ENCODE measurements at places on chromosomes 3 and 15. TPM values are rescaled to one million over a fixed set of nuclear protein-coding genes. Genes with fewer than 3 reads are reported as not detected.

The ABHD17C gene
- polyA plus RNA-seq = 1.5 TPM

GRCh38 chr3:38151667-38152265 is 13.3 kb downstream of the MYD88 start:
- peak overlapping the region; percentile 94 for H3K27ac ChIP-seq
- peak; percentile 30 for DNase-seq
- no peaks in the 10 kb centered on the region for H3K27me3 ChIP-seq

DNA sequence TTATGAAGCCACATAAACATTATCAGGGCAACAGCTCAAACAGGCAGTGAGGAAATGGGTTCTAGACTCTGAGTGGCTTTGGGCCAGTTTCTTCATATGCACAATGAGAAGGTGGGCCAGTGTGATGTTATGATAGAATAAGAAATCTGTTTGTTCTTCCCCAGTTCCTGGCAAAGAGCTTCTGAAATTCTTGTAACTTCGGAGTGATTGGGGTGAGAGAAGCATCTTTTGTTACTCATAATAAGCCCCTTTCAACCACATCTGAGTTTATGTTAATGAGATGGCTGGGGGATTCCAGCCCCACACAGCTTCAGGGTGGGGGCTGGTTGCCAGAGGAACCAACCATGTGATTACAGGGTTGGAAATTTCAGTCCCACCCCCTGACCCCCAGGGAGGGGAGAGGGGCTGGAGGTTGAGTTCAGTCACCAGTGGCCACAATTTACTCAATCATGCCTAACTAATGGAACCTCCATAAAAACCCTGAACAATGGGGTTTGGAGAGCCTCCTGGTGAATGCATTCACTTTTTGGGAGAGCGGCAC is 57.0 kb upstream of the FRMD4B start:
- no peaks in the 10 kb centered on the region for H3K36me3 ChIP-seq
- no peaks in the 10 kb centered on the region for H3K27me3 ChIP-seq
- no peak overlapping the region for H3K4me3 ChIP-seq
- no peak overlapping the region for H3K27ac ChIP-seq

The GOLGA8J gene
- 0.17 TPM for polyA plus RNA-seq

DNA sequence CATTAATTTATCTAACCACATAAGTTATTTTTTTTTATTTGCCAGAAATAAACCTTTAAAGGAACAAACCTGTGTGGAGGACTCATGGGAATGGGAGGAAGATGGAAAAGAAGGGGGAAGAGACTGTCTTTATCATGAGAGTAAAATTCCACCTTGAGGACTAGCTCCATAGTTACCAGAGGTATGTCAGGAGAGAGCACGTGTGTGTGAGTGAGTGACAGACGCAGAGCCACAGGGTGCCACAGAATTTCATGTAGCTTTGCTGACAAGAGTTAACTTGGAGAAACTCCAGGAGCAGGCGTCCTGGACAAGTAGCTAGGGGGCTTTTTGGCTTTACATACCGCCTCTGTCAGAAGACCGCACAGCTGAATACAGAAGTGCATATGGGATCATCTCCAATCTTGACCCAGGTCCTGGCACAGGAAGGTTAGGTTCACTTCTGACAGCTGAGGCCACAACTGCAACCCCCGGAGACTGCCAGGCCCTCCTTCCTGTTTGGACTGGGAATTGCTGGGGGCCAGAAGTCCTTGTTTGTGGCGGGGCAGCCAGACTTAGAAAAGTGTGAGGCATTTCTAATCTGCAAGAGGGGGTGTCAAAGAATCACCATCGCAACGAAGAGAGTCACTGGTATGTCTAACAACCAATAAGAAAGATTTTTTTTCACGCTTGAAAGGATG is 197.8 kb upstream of the TPM1 start:
- no peak overlapping the region for H3K27ac ChIP-seq
- peaks cover 4% of the 10 kb centered on the region for H3K27me3 ChIP-seq
- DNase-seq = no peak
- no peaks in the 10 kb centered on the region for H3K4me1 ChIP-seq
- no peaks in the 10 kb centered on the region for H3K36me3 ChIP-seq
- no peak overlapping the region for H3K4me3 ChIP-seq

DNA sequence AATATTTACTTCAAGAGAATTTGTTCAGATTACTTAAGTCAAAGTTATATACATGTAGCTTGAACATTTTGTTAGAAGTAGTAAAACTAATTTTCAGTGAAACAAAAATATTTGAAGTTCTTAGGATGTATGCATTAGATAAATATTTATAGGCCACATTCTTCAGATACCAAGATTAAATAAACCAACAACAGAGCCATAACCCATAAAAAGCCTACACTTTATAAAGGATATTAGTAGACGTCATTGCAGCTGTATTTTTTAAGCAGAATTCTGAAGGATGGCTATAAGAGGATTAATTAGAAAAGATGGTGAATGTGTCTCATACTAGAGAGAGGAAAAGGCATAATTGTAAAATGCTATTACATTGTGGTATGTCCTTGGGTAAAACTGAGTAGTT is 449.7 kb upstream of the ALCAM start:
- DNase-seq = no peak
- H3K4me1 ChIP-seq = no peaks in the 10 kb centered on the region
- no peaks in the 10 kb centered on the region for H3K36me3 ChIP-seq
- H3K27me3 ChIP-seq = peaks cover 5% of the 10 kb centered on the region
- no peak overlapping the region for H3K27ac ChIP-seq
- H3K4me3 ChIP-seq = no peak overlapping the region

DNA sequence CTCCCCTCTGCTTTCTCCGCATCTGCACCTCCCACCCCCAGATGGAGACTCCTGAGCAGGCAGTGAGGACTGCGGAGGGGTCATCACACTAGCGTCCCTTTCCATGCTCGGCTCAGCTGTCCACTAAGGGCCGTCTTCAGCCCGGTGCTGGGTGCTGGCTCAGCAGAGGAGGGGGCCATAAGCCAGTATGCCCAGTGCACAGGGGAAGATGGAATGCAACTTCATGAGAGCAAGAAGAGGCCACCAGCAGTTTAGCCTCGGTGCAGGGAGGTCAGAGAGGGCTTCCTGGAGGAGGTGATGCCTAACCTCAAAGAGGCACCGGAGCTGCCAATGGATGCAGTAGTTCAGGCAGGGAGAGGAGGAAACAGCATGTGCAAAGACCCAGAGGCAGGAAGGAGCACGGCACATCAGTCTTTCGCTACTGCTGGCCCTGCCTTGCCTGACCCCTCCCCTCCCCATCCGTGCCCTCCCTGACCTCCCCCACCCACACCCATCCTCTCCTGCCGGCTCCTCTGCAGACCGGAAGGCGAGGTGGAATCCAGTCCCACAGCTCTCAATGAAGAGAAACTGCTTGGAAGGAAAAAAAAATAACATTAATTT is 15.2 kb upstream of the PLXND1 start:
- H3K27ac ChIP-seq = no peak overlapping the region
- no peak for DNase-seq
- no peak overlapping the region for H3K4me3 ChIP-seq
- no peaks in the 10 kb centered on the region for H3K27me3 ChIP-seq

The ACOX2 gene
- not detected for polyA plus RNA-seq

GRCh38 chr3:124862006-124862405 is 25.2 kb downstream of the ITGB5 start:
- no peaks in the 10 kb centered on the region for H3K4me1 ChIP-seq
- DNase-seq = no peak
- H3K27ac ChIP-seq = no peak overlapping the region
- H3K36me3 ChIP-seq = no peaks in the 10 kb centered on the region
- H3K27me3 ChIP-seq = peaks cover 1% of the 10 kb centered on the region
- H3K4me3 ChIP-seq = no peak overlapping the region

The MOBP gene
- polyA plus RNA-seq = not detected

The TMEM45A gene
- 0.29 TPM for polyA plus RNA-seq

DNA sequence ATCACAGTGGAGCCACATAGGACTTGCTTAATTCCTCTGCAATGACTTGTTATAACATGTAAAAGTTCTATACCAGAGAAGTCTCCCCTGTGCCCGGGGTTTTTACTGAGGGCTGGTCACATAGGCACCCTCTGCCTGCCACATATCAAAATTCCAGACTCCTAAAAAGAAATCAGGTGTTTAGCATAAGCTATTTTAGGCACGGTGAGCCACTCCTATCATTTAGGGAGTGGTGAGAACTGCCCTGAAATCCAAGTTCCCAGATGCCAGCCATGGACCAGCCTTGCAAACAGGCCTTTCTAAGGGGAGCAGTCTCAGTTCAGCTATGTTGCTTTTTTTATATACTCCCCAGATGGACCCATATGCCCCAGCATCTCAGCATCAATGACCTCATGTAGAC is 130.3 kb downstream of the THSD4 start:
- no peak overlapping the region for H3K4me3 ChIP-seq
- no peaks in the 10 kb centered on the region for H3K36me3 ChIP-seq
- peaks cover 7% of the 10 kb centered on the region for H3K27me3 ChIP-seq
- H3K27ac ChIP-seq = no peak overlapping the region
- H3K4me1 ChIP-seq = no peaks in the 10 kb centered on the region

The GUCA1C gene
- not detected for polyA plus RNA-seq

- no peak overlapping the region for H3K4me3 ChIP-seq
- no peaks in the 10 kb centered on the region for H3K4me1 ChIP-seq
- H3K27me3 ChIP-seq = no peaks in the 10 kb centered on the region
- peak overlapping the region; percentile 46 for H3K27ac ChIP-seq
- no peak for DNase-seq
- H3K36me3 ChIP-seq = peaks cover 16% of the 10 kb centered on the region
Observed at GRCh38 chr3:132543011-132543739, 53.9 kb upstream of the ACKR4 start.

The TMEM207 gene
- polyA plus RNA-seq = not detected

DNA sequence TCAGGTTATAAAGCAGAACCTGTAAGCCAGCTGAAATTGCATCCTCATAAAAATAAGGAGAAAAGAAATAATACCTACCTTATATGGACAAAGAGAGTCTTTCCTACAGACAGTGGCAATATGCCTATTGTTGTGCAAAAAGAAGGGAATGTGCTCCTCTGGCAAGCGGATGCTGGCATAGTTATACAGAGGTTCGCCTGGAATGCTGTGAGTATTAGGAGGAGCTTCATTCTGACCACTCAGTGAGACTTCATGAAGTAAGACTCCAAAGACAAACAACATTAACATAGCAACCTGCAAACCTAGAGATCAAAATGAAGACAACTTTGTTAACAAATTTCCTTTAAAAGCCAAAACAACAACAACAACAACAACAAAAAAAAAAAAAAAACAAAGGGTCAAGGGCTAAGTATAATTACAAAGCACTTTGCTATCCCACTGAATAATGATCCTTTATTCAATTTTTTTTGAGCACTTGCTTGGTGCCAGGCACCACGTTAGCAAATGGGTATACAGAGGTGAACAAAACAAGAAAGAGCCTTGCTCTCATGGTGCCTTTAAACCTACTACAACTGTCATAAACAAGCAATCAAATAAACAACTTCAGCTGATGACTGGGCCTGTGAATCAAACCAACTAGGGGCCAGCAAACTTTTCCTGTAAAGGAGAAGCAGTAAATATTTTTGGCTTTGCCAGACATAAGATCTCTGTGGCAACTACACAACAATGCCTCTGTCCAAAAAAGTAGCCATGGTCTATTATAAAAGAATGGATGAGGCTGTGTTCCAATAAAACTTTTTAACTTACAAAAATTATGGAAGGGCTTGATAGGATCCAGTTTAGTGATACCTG is 3.7 kb downstream of the EOGT start:
- peak overlapping the region; percentile 75 for H3K27ac ChIP-seq
- no peak for DNase-seq
- H3K4me3 ChIP-seq = no peak overlapping the region

Data from immature natural killer cell (primary cell).